Fibroblast of skin of right biceps (primary cell): ENCODE measurements at places on chromosomes 11 and 22.

DNA sequence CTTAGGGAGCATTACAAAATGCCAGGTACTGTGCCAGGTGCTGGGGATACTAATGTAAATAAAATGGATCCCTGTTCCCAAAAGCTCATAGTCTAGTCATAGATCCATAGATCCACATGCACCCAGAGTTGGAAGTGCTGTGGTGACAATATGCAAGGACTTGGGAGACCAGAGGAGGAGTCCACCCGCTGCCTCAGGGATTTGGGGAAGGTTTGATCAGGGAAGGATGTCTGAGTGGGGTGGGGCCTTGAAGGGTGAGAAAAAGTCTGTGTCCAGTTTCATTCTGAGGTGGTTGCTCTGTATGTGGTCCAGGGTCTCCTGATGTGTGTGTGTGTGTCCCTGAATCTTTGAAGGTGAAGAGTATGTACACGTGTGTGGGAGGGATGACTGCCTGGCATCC lies 9.2 kb downstream of the SOX10 start:
- DNase-seq = no peak

GRCh38 chr11:46766656-46767055 lies 47.6 kb downstream of the F2 start:
- no peak for DNase-seq

DNA sequence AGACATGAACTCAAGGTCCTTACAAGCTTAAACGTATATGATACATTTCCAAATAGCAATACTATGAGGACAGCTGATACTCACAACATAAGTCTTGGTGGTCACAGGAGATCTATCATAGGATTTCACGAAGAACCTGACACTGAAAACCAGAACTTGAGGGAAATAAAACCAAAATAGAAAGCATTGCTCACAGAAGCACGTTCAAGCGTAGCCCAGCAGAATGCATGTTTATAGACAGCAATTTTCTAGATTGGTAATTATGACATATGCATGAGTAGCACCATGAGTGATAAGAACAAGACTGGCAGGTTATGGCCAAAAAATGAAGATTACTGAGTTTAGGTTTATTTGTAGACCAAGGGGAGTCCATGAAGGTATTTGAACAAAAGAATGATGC lies 243.5 kb downstream of the ETS1 start:
- DNase-seq = no peak

- peak; percentile 40 for DNase-seq
Measured at GRCh38 chr11:86949995-86950660, 5.1 kb downstream of the FZD4 start.
